Adipocyte (in vitro differentiated cells): ENCODE measurements at places on chromosomes 7 and 10.

- DNase-seq, result no peak
These were observed 2.2 kb upstream of the WAC start for GRCh38 chr10:28530751-28531150.

DNA sequence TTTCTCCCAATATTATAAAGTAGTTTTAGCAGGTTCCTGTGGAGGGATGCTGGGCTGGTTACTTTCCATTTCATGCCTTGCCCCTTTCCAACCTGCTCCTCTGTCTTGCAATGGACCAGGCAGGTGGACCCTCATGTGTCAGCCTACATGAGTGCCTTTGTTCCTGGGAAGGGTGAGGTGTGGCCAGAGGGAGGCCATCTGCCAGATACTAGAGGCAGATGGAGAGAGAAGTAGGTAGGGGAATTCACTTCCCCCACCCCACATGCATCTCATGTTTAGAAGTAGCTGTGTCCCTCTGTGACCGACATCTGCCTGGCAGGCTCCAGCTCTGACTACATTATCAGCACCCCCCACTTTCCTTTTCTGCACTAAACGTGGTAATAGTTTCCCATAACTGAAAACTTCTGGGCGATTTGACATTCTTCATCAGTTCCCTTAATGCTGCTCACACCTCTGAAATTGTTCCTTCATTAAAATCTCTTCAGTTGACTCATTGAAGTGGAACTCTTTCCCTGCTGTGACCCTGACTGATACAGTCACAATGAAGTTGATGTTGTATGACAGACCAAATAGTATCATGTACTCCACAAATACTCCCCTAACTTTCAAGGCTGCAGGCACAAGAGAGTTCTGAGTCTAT, 396.3 kb upstream of the FZD8 start:
- DNase-seq, result no peak

DNA sequence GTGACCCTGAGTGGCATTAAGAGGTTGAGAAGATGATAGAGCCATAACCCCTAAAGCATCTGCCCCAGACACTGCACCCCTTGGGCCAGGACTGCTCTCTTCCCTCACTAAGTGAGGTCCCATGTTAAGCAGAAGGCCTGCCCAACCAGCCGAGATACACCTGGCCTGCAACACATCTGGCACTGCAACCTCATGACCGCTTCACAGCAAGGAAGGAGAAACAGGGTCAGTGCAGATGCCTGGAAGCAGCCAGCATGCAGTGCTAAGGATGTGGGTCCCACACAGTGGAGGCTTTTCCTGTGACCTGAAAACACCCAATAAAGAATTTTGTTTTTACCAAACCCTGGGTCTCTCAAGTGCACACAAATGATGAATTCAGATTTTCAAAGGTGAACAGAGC, 7.4 kb downstream of the NOD1 start:
- no peak for DNase-seq

DNA sequence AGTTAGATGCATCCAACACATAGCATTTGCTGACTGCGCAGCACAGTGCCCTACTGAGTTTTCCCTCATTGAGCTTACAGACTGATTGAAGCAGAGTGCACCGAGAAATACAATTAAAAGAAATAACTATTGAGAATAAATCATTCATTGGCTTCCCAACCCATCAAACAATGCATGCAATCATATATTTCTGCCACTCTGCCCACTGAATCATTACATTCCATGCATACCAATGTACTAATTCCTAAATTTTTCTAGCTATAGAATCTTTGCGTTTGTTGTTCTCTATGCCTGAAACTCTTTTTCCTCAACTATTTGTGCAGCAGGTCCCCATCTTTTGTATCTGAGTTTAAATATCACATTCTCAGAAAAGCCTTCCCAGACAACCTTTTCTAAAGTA, 783.8 kb downstream of the SORCS1 start:
- DNase-seq, result no peak

GRCh38 chr10:80272793-80273522, 16.5 kb downstream of the MAT1A start:
- no peak for DNase-seq

- DNase-seq, result peak; percentile 20
These were observed 191.8 kb upstream of the CDCA7L start for GRCh38 chr7:22137466-22137865.
